H7 (cell line): ENCODE measurements at places on chromosomes 11 and 22.

DNA sequence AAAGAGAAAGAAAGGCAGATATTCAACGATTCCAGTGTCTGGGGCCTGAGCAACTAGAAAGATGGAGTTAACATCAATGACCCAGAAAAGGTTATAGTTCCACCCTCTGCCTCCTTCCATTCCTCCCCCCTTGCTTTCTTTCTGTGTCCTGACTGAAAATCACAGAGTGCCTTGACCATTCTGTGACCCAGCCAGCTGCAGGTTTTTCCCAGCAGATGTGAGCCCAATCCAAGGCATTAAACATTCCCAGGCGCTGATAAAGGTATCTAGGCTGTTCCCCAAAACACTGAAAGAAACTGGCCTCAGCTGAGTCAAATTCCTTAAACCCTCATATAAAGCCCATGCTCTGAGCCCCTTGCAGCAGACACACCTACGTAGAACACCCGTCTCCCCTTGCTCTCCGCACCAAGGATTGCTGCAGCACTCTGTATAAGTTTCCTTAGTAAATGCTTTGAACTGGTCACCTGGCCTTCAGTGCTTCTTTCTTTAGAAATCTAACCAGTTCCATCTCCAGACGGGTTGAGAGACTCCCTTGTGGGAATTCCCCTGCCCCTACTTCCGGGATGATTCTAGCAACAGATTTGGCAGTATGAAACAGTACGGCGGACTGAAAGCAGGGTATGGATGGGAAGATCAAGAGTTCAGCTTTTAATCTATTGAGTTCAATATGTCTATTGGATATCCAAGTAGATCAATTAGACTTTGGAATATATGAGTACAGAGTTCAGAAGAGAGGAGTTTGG is 48.8 kb upstream of the ZC3H12C start:
- DNase-seq: peak; percentile 5

- DNase-seq: peak; percentile 82
Measured at GRCh38 chr22:43185860-43186261, 1.1 kb downstream of the TTLL12 start.

- DNase-seq: peak; percentile 93
Measured at GRCh38 chr22:50303848-50304527, 3.5 kb downstream of the PLXNB2 start.

- DNase-seq: no peak
Measured at GRCh38 chr11:130600616-130601015, 152.2 kb downstream of the ADAMTS15 start.

- DNase-seq: no peak
Measured at GRCh38 chr11:9143721-9144120, 52.3 kb upstream of the SCUBE2 start.

- no peak for DNase-seq
Measured at GRCh38 chr11:103433386-103434072, 324.3 kb downstream of the DYNC2H1 start.

GRCh38 chr11:14764179-14764578 is 120.6 kb downstream of the PDE3B start:
- DNase-seq: no peak

DNA sequence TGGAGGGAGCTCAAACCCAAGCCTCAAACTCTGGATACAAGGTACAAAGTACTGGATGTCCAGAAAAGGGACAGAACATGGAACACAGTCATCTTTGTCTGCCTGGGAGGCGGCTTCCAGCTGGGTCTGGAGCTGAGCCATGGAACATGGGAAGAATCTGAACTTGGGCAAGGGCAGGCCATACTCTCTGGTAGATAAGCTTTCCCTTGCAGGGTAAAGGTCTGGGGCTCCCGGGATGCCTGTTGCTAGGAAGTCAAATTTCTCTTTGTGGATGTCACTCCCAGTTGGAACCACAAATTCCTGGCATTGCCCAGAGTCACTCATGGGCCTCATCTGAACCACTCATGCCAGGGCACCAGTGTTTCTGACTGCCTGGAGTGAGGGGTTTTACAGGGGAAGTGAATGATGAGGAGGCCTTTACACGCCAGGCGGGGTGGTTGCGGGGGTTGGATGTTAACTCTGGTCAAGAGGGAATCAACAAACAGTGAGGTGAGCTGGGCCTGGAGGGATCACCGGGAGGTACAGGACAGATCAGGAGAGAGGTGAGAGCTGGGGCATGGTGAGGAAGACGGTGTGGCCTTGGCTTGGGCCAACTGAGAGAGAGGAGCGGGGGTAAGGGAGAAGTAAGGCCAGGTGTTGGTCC is 5.7 kb downstream of the FTH1 start:
- peak; percentile 13 for DNase-seq

GRCh38 chr11:38282718-38283117 is 1684.7 kb upstream of the RAG2 start:
- DNase-seq: no peak

DNA sequence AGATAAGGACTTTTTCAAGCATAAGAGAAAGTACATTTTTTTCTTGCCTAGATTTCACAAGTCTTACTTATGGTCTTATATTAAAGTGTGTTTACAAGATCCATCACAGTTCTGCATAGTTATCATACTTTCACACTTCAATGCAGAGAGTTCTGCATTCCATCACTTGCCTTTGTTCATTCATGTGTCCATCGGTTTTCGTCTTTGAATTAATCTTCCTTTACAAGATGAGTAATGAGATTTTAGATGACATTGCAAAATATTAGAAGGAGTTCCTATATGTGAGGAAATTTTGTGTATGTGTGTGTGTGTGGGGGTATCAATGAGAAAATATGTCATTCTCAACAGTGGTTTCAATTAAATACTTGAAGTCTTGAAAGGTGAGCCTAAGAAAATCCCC is 98.1 kb upstream of the GUCY1A2 start:
- DNase-seq: no peak
